ENCODE measurements at places on chromosomes 13 and 19.

DNA sequence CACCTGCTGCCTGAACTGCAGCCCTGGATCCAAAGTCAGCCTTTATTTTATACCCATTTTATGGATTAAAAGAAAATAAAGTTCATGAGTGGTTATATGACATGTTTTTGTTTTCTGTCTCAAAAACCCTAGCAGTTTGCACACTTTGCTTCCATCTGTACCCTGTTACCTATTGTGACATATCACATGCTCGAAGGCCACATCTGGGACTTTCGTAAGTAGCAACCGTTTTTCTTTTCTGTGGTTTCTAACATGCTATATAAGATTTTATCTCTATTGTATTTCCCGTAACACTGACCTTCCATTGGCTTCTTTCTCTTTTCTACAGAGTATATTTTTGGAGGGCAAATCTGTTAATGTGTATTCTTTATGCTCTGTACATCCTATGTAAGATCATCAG, 1007.2 kb downstream of the PCDH9 start:
- DNase-seq, result no peak

- DNase-seq, result no peak
These were observed 10.8 kb upstream of the ZNF491 start for GRCh38 chr19:11787536-11787935.

DNA sequence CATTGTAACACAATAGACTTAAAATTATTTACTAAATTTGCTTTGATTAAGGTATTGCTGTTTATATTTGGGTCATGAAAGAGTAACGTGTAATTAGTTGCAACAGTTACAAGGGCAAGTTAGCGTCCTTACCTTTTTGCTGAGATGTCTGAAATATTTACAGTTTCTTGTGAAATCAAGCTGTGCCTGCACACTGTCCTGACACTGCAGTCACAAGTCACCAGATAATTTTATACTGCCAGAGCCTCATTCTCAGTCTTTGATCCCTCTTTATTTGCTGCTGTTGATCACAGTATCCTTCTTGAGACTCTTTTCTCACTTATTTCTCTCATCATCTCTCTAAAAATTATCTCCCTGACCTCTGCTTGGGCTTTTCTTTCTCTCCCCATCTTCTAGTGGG, 8.4 kb upstream of the DIAPH3 start:
- no peak for DNase-seq

DNA sequence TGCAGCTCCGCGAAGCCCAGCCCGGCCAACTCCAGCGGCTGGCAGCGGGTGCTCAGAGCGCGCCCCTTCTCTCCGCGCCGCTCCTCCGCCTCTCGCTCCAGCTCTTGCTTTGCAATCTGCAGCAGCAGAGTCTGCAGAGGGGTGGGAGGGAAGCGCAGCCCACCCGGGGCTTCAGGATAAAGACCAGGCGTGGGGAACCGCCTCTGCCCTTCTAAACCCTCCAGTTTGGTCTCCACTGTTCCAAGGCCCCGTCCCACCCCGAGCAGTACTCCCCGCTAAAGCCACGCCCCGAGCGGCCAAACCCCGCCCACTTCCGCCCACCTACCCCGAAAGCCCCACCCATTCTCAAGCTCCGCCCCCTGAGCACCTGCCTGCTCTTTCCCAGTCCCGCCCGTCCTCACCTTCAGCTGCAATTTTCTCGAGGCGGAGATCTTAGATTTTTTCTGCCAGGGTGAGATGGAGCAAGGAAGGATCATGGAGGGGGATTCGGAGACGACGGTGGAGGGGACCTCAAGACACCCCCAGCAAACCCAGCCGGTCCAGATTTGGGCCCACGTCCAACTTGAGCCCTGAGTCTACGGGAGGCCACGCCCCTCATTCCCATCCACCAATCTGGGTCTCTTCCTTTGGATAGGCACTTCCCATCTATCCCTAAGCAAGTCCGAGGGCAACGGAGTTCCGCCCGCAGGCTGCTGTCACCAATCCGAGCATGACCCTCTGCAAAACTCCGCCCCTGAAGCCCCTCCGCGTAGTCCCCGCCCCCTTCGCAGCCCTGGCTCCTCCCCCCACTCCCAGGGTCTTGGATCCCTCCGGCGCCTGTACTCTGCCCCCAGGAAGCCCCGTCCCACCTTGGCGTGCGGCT, 1.1 kb downstream of the TNNI3 start:
- DNase-seq, result no peak

GRCh38 chr13:46320406-46320805, 66.6 kb downstream of the RUBCNL start:
- DNase-seq, result no peak

- DNase-seq, result no peak
These were observed 9.5 kb downstream of the IL17D start for GRCh38 chr13:20713014-20713376.

DNA sequence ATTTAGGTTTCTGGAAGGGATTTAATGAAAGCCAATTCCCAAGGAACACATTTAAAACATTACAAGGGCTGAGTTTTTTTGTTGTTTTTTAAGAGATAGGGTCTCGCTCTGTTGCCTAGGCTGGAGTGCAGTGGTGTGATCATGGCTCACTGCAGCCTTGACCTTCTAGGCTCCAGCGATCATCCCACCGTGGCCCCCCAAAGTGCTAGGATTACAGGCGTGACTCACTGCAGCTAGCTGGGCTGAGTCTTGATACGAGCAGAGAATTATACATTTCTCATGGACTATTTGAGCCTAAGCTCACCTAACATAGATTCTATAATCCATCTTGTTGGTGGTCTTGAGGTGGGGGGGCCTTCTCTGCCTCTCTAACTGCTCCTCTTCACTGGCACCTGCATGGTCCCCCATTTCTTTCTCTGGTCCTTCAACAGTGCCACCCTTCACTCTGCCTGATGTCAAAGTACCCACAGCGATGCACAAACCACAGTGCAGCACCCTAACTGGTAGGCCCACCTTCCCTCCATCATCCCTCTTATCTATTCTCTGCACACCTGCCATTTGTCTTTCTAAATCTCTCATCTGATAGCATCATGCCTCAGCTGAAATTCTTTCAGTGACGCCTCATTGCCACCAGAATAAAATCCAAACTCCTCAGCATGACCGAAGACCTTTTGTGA, 37.4 kb downstream of the DOCK9 start:
- DNase-seq, result no peak

- no peak for DNase-seq
These were observed 3.7 kb upstream of the TYROBP start for GRCh38 chr19:35911790-35912189.

DNA sequence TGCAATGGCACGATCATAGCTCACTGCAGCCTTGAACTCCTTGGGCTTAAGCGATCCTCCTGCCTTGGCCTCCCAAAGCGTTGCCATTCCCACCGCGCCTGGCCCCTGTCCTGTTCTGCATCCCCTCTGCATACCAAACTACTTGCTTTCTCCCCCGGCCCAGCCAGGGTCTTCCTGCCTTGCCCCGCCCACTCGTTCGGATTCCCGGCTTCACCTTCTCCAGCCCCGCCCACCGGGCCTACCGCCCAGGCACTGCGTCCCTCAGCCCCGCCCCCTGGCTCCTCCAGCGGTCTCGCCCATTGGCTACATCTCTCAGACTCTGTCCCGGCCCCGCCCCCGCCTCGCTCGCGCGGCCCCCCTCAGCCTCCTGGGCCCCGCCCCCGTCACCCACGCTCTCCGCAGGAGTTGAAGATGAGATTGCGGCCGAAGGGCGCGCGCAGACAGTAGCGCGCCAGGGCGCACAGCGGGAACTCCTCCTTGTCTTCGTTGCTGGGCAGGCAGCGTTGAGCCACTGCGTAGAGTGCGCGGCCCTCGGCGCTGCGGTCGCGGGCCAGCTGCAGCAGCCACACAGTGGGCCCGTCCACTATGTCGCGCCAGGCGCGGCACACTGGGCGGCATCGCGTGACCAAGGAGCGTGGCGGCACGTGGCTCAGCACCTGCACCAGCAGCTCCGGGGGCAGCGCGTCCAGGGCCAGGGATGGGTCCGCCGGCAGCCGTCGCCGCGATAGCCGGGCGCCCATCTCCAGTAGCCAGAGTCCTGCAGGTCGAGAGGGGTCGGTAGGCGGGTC, 19.0 kb downstream of the MRPS12 start:
- DNase-seq, result peak; percentile 73

DNA sequence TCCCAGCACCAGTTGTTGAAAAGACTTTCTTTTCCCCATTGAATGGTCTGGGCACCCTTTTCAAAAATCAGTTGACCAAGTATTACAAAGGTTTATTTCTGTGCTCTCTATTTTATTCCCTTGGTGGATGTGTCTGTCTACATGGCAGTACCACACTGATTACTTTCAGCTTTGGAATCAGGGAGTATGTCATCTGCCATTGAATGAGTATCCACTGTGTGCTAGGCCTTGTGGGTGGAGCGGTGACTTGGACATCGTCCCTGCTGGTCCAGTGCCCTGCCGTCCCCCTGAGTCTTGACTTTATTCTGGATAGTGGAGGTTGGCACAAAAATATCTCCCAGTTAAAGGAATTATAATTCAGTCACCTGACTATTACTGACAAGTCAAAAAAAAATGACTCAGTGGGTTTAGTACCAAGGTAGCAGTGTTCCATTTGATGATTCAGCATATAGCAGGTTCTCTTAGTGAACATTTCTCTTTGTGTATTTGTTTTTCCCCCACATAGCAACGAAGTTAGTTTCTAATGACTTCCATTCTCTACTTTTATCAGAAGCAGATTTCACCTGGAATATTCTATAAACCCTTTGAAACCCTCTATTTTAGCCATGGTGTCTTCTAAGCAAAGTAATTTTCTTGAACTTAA, 3.9 kb downstream of the UPF3A start:
- DNase-seq, result no peak

- DNase-seq, result peak; percentile 30
These were observed 880.4 kb downstream of the EFNB2 start for GRCh38 chr13:105655046-105655445.

DNA sequence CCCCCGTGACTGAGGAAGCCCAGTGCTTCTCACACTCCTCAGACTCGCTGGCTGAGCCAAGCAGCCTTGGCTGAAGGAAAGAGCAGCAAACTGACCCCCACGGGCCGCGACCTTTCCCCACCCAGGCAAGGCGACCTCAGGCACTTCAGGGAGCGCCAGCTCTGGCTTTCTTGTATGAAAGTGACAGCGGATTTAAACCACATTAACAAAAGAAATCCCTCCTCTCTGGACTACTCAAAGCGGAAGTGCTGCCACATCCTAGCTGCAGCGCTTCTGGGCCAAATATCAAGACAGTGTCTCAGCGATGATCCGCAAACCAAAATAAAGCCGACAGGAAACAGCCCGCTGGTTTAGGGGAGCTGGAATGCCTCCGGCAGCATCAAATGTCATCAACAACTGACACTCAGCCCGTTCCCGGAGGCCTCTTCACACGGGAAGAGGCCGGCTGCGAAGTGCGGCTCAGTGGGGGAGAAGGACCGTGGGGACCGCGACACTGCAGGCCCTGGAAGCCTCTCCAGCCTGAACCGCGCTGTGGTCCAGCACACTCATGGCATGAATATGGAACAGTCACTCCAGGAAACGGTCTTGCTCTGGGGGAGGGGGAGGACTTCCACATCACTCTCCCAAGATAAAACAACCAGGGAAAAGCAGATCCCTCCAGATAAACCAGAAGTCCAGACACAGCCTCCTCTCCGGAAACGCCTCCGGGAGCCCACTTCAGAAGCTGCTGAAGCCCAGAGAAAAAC, 1.4 kb downstream of the RASA3 start:
- DNase-seq, result peak; percentile 91

DNA sequence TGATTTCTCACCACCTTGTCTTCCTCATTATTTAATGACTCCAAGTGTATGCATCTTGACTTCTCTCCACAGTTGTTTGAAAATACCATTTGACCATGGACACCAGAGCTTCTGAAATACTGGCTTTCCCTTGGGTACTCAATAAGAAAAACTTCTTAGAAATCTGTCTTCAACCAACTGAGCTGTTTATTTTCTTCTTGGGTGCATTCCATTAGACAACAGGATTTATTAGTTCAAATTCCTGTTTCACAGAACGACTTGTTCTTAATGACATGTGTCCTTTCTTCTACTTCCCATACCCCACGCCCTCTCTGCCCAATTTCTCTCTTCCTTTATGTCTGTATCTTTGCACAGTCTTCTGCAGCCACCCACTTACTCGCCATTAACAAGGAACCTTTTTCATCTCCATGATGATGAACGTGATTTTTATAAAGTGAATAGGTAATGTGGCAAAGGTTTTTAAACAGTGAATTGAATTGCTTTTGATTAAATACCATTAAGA, 11.3 kb upstream of the ITM2B start:
- DNase-seq, result no peak

DNA sequence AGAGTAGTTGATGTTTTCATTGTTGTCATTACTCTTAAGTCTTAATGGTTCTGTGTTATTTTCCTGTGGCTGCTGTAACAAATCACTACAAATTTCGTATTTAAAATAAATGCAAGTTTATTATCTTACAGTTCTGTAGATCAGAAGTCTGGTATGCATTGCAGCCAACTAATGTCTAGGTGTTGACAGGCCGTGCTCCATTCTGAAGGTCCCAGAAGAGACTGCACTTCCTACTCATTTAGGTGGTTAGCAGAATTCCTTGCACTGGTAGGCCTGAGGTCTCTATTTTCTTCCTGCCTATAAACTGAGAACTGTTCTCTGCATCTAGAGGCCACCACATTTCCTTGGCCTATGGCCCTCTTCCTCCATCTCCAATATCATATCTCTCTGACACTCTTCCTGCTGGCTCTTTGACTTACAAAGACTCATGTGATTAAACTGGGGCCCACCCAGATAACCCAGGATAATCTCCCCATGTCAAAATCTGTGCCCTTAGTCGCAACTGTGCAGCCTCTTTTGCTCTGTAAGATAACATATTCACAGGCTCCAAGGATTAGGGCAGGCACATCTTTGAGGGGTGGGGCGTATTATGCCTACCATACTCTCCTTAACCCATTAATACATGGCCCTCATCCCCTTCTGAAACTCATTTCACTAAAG, 468.4 kb downstream of the FOXO1 start:
- DNase-seq, result no peak

GRCh38 chr13:36763126-36763722, 55.8 kb upstream of the RFXAP start:
- no peak for DNase-seq

DNA sequence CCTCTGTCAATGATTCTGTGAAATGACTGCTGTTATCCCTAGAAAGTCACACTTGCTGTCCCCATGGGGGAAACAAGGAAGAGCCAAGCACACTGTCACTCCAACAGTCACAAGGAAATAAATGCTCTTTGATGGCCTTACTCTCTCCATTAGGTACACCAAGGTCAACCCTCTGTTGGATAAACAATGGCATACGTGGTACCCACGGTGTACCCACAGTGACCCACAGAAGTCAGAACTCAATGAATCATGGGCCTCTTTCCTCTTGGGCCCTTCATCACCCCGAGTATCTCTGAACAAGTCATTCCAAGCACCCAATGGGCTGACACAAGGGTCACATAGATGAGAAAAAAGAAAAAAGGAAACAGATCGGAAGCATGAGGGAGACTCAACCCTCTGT, 15.4 kb downstream of the DZIP1 start:
- no peak for DNase-seq

- no peak for DNase-seq
These were observed 19.0 kb upstream of the ISYNA1 start for GRCh38 chr19:18456974-18457373.

- DNase-seq, result no peak
These were observed 59.1 kb upstream of the RNF113B start for GRCh38 chr13:98236197-98236596.

- no peak for DNase-seq
These were observed 8.7 kb downstream of the MAP2K2 start for GRCh38 chr19:4115050-4115817.

- DNase-seq, result no peak
These were observed 363.8 kb upstream of the PCDH20 start for GRCh38 chr13:61779456-61779855.
